ENCODE measurements at places on chromosomes 12 and 14.
A peak's percentile ranks its signal among the peaks of the same experiment; 100 is the strongest.

GRCh38 chr14:32201816-32202490, at the start of gene RNU6-7:
Gene RNU6-7, plus strand, starts transcription at chr14:32202045.
- DNase-seq, result peak; percentile 73

GRCh38 chr14:57345106-57345505, 45.3 kb upstream of the NAA30 start:
- no peak for DNase-seq

DNA sequence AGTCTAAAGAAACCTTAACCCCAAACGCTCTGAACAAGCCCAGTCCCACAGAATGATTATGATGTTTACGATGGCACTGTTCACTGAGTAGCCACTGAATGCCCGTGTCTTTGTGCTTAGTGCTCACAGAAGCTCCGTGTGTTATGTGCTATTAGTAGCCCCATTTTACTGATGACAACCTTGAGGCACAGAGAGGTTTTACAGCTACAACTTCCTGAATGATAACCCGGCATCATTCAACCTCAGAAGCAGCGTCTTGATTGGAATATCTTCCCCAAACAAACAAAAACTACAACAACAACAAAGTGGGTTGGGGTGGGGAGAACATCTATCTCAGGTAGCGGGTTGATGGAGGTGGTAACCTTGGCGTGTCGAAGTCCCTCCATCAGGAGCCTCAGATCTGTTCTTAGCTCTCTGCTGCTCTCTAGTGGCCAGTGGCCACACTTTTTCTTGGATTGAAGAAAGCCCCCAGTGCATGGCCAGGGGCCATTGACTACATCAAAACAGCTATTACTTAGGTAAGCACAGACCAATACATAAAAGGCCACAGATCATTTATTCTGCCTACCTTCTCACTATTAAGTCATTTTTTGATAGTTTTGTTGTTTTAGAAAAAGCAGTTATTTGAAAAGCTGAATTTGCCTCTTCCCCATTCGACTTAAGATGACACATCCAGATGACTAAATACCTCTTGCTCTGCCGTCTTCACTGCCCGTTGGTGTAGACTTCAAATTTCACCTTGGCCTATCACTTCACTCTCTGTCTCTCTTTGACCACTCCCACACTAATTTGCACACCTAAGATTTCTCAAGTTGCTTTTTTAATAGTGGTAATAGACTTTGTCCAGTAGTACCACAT, 376.9 kb downstream of the GALC start:
- DNase-seq, result peak; percentile 63

GRCh38 chr14:103861413-103862392, 14.3 kb upstream of the PPP1R13B start:
- no peak for DNase-seq

- no peak for DNase-seq
These were observed 13.0 kb downstream of the SLC48A1 start for GRCh38 chr12:47785887-47786661.

DNA sequence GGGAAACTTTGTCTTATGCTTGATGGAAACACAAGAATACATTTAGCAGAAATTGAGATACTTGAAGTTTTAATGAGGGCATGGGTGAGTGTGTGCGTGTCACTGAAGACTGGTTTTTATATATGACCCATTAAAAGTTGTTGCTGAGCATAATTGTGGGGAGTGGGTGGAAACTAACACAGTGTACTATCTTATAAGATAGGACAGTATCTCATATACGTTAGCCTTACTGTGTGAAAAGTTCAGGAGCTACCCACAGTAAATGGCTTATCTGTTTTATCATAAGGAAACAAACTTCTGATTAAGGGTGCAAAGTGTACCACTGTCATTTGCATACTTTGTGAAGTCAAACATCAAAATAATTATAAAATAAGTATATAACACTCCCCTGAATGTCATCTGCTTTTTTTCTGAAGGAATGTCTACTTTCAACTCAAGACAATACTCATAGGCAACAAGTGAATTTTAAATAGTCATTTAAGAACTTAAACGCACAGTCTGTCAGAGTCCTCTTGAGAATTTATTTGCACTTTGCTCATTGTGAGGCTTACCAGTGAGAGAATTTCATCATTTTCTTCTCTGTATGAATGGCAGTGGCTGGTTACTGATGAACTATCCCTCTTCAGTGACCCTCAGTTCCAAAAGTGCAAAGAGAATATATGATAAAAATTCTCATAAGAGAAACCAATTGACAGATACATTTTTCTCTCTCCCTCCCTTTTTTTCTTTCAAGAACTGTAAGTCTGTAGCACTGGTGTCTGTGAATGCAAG, 4.2 kb downstream of the PDE3A start:
- DNase-seq, result no peak

- no peak for DNase-seq
These were observed 32.3 kb upstream of the INF2 start for GRCh38 chr14:104657101-104657524.

DNA sequence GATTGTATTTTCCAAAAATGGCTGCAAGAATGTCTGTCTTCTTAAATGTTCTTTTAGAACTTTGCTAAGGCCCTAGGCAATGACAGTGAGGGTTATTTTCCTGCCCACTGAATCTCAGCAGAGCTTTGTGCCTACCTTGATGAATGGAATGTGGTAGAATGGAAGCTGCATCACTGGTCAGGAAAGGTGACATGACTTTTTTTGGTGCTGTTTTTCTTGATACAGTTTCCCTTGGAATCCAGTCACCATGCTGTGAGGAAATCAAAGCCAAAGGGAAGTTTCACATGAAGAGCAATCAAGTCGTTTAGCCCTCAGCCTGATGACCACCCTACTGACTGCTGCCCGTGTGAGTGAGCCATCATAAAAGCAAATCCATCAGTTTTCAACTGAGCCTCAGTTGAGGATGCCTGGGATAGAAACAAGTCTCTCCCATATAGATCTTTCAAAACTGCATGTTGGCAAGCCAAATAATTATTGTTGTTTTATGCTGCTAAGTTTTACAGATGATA, 886.0 kb upstream of the FBXO33 start:
- DNase-seq, result no peak

GRCh38 chr12:58537278-58537677, 383.0 kb downstream of the LRIG3 start:
- no peak for DNase-seq

GRCh38 chr12:90327793-90328743, 619.4 kb upstream of the ATP2B1 start:
- no peak for DNase-seq

DNA sequence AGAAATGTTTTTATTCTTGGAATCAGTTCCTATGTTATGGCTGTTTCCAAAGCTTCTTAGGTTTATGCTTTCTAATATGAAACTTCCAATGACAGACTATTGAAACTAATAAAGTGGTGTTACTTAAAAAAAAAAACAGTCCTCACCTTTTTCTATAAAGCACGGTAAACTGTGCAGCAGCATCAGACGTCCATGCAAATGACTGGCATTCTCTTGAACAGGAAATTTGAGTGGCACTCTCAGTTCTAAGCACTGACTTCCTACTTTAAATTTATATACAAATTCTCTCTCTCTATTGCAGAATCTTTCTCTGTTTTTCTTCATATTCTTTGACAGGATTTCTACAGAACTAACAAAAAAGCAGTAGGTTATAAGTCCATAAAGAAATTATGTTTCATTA, 2.8 kb upstream of the RAD51AP1 start:
- no peak for DNase-seq

All from activated effector memory CD4-positive, alpha-beta T cell treated with anti-CD3 and anti-CD28 coated beads, Interleukin-2, amount 50 U/mL, for 16 hours (primary cell).